Umbilical cord (tissue), 2 donors: ENCODE measurements at places on chromosomes 1 and 21.

- DNase-seq: no peak
Measured at GRCh38 chr1:66933887-66934700, 9.3 kb downstream of the MIER1 start.

DNA sequence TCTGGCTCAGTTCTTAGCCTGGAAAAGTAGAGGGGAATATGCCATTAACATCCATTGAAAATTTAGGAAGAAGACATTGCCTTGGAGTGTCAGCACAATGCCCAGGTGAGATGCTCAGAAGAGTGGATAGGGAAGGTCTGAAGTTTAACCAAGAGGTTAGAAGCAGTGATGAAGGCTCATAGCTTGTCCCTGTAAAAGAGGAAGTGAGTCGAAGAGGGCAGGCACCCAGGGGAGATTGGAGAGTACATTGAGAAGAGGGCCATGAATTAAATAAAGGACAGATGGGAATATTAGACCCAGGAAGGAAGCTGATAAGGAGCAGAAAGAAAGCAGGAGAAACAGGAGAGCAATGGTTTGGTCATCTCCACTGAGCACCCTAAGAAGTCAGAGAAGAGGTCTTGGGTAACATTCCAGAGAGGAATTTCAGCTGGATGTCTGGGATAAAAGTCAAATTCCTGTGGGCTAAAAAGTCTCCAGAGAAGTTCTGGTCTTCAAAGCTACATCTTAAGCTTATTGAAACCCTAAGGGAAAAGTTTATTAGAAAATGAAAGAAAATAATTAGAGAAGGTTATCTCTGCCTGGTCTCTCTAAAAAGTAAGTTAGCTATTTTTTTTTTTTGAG, 17.3 kb downstream of the C8B start:
- peak; percentile 70 for DNase-seq

DNA sequence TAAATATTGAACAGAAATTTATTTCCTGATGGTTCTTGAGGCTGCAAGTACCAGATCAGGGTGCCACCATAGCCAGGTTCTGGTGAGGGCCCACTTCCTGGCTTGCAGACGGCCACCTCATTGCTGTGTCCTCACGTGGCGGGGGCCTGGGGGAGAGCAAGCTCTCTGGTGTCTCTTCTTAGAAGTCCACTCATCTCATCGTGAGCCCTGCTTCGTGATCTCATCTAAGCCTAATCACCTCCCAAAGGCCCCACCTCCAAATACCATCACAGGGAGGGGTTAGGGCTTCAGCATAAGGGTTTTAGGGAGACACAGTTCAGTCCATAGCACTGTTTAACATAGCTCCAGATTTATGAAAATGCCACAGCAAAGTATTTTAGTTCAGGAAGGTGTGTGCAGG, 119.7 kb downstream of the PRDM2 start:
- peak; percentile 36 for DNase-seq

DNA sequence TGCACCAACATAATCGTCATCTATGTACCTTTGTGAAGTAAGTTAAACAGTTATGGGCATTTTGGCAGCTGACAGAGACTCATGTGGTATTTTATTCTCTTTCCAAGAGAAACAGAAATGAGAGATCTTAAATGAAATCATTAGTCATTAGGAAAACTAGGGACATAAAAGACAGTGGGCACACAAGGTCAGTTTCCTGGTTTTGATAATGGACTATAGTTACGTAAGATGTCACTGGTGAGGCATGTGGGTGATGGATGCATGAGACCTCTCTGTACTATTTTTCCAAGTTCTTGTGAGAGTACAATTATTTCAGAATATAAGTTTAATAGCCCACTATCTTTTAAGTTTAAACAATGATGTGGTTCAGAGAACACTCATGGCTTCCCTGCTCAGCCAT, 216.9 kb downstream of the APP start:
- no peak for DNase-seq

DNA sequence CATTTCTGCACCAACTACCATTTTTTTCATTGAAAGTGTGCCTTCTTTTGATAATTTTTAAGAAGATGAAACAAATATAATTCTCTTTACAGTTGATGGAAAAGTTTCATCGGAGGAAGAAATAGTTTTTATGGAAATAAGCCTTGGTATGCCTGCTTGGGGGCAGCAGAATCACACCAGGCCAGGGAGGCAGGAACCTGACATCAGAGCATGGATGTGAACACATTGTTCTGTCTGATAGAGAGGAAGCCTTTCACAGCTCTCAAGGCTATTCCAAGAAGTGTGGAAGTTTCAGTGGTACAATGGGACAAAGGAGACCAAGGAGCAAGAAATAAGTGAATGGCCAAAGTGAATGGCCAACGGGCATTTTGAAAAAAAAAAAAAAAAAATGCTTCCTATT, 162.2 kb upstream of the KCNK2 start:
- no peak for DNase-seq

DNA sequence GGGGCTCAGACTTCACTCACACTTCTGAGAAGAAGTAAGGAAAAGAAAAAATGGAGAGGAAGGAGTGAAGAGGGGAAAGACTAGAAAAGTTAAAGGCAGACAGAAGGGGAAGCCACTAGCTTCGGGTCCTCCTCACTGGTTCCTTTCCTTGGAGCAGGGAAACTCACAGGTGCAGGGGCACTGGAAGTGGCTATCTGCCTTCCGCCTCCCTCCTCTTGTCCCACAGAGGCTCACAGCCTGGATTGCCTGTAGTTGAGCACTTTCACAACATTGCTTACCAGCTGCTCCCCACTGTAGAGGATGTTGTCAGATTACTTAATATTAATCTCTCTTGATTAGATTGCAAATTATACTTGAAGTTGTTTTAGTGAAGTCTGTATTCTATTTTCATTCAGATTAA, 21.6 kb upstream of the ABCA4 start:
- no peak for DNase-seq

- DNase-seq: no peak
Measured at GRCh38 chr1:5481889-5482288, 510.3 kb downstream of the NPHP4 start.

- peak; percentile 6 for DNase-seq
Measured at GRCh38 chr1:110535985-110536384, 17.0 kb upstream of the KCNA10 start.

DNA sequence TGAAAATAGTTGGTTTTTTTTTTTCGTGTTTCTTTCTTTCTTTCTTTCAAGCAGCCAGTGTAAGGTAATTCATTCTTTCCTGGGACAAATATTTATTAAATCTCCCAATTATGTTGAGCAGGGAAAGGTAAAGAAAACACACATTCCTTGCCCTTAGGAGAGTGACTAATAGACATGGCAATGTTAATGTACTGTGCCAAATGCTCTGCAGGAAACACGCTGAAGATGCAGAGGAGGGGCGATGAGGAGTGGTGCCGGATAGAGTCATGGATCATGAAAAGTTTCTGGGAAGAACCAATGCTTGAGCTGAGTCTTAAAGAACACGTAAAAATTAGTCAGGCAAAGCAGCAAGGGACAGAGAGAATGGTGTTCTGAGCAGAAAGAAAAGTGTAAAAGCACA, 199.2 kb downstream of the DNM3 start:
- peak; percentile 13 for DNase-seq

- peak; percentile 32 for DNase-seq
Measured at GRCh38 chr1:51549016-51549619, 30.1 kb upstream of the EPS15 start.

DNA sequence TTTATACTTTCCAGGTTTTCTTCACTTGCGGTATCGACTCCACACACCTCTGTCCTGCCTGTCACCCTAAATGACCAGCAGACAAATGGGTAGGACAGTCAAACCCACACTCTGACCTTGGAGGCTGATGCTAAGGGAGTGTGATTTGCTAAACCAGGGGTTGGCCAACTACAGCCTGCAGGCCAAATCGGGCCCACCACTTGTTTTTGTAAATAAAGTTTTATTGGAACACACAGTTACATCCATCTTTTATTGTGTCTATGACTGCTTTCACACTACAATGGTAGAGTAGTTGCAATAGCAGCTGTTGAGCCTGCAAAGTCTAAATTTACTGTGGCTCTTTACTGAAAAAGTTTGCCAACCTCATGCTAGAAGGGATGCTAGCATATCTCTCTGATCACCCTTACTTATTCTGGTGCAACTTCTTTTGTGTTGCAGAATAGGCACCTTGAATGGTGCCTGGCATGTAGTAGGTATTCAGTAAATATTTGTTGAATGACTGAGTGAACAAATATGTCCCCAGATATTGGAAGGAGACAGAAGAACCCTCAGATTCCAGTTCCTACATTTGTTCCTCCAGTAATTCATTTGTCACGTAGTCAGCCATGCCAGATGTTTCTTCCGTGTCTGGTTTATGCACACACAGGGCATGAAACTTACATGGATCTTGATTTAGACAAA, 18.6 kb downstream of the IFNGR2 start:
- DNase-seq: no peak

DNA sequence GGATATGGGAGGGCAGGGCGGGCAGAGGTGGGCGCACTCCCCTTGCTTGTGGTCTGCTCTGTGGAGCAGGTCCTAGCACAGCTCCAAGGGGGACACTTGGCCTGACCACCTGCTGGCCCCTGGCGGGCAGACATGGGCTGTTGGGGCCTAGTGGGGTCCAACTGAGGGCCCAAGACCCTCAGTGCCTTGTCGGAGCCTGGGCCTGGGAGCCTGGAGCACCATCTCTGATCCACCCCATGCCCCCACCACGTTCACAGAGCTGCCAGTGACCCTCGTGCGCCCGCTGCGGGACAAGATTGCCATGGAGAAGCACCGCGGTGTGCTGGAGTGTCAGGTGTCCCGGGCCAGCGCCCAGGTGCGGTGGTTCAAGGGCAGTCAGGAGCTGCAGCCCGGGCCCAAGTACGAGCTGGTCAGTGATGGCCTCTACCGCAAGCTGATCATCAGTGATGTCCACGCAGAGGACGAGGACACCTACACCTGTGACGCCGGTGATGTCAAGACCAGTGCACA, 70.6 kb downstream of the OBSCN start:
- no peak for DNase-seq

DNA sequence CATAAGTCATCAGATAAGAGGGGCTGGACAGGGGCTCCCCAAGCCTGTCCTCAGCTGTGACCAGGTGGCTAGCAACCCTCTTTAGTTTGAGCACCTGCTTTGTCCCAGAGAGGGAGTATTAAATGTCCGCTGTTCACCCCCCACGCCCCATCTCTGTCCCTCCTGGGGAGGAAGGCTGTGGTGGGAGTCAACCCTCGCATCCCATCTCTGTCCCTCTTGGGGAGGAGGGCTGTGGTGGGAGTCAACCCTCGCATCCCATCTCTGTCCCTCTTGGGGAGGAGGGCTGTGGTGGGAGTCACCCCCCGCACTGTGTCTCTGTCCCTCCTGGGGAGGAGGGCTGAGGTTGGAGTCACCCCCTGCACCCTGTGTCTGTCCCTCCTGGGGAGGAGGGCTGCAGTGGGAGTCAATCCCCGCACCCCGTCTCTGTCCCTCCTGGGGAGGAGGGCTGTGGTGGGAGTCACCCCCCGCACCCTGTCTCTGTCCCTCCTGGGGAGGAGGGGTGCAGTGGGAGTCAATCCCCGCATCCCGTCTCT, 72.6 kb upstream of the ABCG1 start:
- no peak for DNase-seq

- DNase-seq: no peak
Measured at GRCh38 chr1:48568501-48568900, 96.5 kb upstream of the SPATA6 start.

DNA sequence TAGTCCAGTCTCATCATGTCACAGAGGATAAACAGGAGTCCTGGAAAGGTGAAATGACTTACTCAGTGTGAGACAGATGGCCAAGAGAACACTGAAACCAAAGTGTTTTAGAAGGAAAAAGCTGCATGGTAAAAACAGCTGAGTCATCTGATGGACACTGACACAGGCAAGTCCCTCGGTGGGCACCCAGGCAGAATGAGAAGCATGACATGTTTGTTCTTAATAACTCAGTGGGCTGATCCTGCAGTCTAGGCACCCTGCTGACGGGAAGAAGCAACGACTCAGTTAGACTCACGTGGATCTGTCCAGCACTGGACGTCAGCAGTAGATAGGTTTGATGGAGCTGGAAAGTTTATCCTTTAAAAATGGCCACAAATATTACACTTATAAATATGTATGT, 116.9 kb downstream of the RGS7 start:
- no peak for DNase-seq

DNA sequence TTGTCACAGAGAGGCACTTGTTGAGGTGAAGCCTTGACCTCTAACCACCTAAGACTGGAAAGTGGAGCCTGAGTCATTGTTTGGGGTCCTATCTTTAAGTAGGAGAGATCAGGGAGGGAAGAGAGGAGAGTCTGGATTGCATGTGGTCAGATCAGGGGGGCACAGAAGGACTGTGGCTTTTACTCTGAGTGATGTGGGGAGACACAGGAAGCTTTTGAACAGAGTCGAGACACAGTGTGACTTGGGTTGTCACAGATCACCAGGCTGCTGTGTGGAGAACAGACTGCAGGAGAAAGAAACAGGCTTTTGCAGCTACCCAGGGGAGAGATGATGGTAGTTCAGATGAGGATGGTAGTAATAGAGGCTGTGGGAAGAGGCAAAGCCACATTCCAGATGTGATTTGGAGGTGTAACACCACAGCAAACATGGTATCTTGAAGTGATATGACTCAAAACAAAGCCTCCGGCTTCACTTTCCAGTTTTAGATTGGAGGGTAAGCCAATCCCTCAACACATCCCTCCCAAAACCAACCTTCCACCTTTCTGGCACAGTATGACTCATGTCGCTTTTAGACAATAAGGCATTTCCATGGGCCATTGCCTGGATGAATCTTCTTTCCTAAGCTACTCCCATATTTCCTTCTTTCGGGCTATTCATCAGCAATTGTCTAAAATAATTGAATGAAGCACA, 125.8 kb upstream of the SLC44A3 start:
- no peak for DNase-seq

DNA sequence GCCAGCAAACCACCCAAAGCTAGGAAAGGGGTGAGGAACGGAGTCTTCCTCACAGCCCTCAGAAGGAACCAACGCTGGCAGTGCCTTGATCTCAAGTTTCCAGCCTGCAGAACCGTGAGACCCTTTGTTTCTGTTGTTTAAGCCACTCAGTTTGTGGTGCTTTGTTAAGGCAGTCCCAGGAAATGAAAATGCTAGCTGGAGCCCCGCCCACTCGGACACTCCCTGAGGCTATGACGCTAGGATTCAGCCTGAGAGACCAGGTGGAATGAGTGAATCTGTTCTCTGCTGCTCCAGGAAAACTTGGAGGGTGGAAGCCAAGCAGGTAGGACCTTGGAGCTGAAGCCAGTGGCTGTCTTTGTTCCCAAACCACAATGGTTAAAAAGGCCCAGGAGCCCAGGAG, 196.5 kb upstream of the POU3F1 start:
- no peak for DNase-seq

DNA sequence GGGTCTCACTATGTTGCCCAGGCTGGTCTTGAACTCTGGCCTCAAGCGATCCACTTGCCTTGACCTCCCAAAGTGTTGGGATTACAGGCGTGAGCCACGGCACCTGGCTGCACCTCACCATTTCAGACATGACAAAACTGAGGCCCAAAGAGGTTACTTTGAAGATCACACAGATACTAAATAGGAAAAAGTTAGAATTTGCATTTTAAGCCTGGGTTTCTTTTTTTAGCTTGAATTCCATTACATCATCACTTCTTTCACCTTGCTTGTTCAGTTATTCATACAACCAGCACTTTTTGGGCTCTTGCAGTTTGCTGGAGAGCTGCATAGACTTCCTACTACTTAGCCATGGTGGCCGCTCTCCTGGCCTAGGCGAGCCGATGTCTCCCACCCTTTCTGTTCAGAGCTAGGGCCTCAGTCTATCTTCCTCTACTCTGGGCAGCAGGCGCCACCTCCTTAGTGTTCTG, 16.3 kb upstream of the CD2 start:
- DNase-seq: no peak
